ENCODE measurements at places on chromosomes 5 and 9. TPM values are rescaled to one million over a fixed set of nuclear protein-coding genes. Genes with fewer than 3 reads are reported as not detected.

LEAP2 gene
- 3.3 TPM for total RNA-seq

BAAT gene
- total RNA-seq: not detected

CDKN2B-AS1 gene
- 1.4 TPM for total RNA-seq

TMEM215 gene
- not detected for total RNA-seq

IFNA21 gene
- total RNA-seq: not detected

LRRC14B gene
- not detected for total RNA-seq

SVEP1 gene
- total RNA-seq: not detected

ACTBL2 gene
- total RNA-seq: not detected

PGM5 gene
- not detected for total RNA-seq

DNAI1 gene
- not detected for total RNA-seq

RNF14 gene
- total RNA-seq: 30.4 TPM

GGTA1 gene
- not detected for total RNA-seq

ENTPD2 gene
- total RNA-seq: not detected

DNA sequence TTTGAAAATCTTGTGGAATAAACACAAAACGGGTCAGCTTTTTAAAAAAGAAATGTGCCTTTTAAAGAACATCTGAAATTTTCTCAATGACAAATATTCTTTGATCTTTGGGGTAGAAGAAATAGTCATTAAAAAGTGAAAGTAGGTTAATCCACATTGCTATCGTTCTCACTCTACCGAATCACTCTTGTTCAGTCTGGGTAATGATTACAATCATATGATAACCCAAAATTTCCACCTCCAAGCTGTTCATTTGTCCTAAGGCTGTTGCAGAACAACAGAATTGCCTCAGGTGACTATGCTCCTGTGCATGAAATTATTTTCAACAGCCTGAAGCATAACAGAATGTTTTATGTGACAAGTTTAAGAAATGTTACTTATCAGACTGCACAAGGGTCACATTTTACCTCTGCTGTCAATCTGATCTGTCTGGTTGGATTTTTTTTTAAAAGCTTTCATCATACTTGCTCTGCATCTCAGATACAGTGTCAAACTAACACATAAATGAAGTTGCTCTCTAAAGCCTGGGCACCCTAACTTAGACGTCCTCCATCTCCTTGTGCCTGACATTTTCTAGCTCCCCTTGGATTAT, 227.3 kb downstream of the LURAP1L start:
- no peak for DNase-seq

DNA sequence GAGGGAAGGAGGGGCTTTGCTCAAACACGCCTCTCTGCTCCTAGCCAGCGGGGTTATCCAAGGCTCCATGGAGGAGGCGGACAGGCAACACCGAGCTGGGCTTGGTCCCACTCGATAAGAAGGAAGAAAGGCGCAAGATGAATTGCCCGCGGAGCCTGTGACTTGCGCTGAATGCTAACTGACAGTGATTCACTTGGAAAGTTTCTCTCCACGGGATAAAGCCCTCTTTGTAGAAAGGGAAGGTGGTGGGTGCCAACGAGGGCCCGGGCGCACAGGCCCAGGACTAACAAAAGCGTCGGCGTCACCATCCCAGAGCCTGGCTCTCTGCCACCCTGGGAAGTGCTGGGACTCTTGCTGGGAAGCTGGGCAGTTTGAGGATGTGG, 76.0 kb downstream of the VAV2 start:
- DNase-seq: no peak

DNA sequence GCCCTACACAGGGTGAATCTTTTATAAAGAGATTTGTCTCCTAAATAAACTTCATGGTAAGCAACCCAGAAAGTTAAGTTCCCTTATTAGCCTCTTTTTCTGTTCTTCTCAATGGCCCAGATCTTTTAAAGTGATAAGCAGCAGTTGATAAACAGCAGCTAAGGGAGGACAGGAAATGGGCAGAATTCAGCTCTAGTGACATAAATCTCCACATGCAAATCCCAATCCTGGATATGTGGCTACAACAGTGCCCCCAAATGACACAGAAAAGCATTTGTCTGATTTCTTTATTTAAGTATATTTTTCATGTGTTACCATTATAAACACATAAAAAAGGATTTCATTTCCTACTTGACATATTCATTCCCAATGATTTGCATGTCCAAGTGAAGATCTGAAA, 199.0 kb downstream of the DTWD2 start:
- DNase-seq: no peak

GRCh38 chr9:8287501-8287900, 487.9 kb upstream of the DMAC1 start:
- DNase-seq: no peak

DNA sequence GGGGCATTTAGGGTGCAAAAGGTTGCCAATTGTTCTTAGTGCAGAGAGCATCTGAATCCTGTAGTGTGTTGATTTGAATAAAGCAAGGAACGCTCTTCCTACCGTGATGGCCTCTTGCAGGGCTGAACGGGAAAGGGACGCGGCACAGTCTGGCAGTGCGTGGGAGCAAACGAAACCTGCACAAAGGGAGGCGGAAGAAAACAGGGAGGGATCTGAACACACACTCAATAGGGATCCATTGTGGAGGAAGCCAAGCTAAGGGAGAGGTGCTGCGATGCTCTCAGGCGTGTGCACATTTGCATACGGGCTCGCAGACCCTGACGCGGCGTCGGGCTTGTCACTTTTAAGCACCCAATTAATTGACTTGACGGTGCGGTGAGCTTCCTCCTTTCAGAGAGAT, 414.0 kb upstream of the IRX1 start:
- no peak for DNase-seq

DNA sequence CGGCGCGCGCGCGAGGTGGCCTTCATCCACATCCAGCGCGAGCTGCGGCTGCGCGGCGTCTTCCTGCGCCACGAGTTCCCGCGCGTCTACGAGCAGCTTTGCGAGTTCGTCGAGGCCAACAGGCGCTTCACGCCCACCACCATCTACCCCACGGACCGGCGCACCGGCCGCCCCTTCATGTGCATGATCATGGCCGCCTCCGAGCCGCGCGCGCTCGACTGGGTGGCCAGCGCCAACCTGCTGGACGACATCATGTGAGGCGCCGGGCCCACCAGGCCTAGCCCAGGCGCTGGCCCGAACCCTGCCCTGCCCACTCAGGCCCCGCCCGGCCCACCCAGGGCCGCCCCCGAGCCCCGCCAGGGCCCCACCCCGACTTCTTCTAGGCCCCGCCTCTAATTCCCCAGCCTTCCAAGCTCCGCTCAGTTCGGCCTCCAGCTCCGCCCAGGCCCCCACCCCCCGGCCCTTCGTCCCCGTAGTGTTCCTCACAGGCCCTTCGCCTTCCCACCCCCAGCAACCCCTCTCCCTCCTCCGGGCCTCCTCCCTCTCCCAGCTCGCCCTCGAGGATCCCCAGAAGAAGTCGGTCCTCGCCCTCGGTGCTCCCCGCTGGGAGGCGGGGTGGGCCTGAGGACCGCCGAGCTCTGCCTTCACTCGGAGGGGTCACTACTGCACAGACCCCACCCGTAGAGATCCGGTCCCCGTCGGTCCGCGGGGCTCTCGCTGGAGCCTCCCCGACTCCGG, 2.0 kb upstream of the PHPT1 start:
- no peak for DNase-seq

DNA sequence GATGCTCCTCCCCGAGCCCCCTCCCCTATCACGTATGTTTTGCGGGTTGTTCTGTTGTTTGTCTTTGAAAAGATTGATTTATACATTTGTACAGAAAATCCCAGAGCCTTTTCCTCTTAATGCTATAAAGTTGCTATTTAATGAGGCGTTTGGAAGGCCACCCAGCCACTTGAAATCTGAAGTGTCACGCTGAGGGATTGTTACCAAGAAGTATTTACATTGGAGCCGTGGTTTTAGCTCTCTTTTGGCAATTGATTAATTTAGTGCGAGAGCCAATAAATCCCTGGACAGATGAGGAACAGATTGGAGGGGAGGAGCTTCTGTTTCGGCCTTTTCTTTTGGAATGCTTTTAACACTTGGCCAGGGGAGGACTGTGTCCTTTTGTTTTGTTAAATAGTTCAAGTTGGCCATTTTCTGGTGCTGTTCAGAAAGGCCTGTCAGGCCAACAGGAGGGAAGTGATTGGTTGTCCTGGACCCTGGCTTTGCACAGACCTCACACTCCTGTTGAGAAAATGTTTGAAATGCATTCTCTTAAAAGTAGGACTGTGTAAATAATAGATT, 250.2 kb downstream of the PDZD2 start:
- no peak for DNase-seq

- no peak for DNase-seq
These were observed 143.9 kb upstream of the DAP start for GRCh38 chr5:10904862-10905432.

DNA sequence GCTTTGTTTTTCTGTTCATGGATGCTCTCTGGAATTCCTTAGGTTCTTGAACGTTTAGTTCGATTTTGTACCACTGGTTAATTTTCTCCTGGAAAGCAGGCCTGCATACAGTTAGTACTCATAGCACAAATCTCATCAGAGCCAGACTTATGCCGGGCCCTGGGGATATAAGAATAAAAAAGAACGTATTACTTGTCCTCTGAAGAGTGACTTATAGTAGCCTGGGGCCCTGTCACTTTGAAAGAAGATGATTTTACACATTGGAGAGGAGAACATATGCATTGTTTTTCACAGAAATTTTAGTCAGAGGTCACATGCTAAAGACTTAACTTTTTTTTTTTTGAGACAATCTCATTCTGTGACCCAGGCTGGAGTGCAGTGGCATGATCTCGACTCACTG, 50.3 kb downstream of the ZNF462 start:
- no peak for DNase-seq

- DNase-seq: no peak
These were observed 36.9 kb downstream of the G3BP1 start for GRCh38 chr5:151808451-151809169.

- no peak for DNase-seq
These were observed 991 bp downstream of the IARS1 start for GRCh38 chr9:92292338-92293074.

DNA sequence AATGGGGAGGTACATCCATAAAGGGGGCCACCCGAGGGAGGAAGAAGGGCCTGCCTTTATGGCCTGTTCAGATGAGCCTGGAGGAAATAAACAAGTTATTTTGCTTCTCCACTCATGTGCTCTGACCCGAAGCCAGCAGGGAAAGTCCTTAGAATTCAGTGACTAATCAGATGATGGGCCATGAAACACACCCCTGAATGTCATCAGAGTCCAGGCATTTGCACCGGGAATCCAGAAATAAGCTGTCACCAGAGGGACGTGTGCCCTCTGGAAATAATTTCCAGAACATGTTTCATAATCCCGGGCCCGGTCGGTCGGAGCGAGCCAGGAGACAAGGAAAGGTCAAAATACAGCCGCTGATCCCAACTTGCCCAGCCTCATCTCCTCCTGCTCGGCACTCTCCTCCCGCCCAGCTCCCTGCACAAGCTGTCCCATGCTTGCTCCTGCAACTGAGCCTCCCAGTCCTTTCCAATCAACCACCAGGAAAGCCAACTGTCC, 73.6 kb upstream of the ZNF622 start:
- DNase-seq: no peak

DNA sequence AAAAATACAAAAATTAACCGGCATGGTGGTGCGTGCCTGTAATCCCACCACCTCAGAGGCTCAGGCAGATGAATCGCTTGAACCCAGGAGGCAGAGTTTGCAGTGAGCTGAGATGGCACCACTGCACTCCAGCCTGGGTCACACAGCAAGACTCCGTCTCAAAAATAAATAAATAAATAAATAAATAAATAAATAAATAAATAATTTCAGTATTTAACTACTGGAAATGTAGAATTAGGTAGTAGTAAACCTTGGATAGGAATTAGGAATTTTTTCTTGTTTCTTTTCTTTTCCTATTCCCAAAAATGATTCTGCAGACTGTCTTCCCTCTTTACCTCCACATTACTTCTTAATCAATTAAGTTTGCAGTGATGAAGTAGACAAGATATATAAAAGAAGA, 103.2 kb downstream of the PLK2 start:
- no peak for DNase-seq

DNA sequence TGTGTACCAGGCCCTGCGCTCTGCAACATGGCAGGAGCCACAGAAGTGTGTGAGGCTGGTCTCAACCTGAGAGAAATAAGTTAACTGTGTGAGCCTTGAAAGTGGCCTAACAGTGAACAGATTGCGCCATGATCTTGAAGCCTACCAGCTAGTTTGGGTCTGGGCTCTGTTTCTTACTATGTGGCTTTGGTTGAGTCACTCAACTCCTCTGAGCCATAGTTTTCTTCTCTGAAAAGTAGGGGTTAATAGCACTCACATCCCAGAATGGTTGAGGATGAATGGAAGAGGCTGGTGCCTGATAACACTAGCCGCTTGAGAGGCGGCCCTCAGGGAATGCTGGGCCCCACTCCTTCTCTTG, 121.5 kb downstream of the RGS3 start:
- no peak for DNase-seq

DNA sequence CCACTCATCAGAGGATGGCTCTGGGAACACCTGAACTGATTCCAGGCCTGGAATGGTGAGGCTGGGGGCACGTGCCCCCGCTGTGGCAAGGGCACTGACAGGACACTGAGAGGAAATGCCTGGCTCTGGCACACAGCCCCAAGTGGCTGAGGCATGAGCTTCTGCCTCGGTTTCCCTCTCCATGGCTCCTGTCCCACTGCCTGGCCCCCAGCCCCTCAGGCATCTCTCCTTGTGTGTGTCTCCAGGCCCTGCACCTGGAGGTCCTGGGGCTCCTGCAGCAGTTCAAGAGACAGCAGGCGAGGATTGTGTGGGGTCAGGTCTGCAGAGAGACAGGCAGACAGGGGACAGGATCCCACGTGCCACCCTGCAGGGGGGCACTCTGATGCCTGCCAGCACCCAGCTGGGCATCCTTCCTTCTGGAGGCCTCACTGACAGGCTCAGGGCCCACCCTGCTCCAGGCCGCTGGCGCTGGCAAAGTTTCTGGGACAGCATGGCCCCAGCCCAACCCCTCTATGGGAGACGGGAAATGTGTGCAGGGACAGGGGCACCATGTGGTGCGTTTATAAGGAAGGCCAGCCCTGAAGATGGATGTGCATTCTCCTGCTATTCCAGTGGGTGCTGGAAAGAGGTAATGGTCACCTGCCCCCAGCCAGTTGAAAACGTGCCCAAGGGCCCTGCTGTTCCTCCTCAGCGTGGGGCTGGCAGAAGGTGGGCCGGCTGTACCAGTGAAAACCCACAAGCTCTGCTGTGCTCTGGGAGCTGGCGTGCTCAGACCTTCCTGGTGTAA, 66.0 kb downstream of the RASGEF1C start:
- DNase-seq: no peak

GRCh38 chr9:76996700-76997099, 22.8 kb upstream of the FOXB2 start:
- no peak for DNase-seq

DNA sequence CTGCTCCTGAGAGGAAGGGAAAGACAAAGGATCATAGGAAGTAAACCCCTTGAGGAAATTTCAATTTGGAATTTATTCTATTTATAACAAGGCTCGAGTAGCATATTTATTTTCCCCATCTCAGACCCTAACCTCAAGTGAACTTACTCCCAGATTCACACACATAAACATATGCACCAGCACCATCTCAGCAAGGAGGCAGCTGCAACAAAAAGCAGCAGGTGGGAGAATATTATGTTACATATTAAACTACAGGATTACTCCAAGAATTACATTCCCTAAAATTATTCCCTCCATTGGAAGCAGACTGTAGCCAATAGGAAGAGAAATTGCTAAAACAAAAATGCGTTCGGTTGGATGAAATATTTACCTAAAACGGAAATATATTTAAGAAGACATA, 108.4 kb upstream of the PRSS3 start:
- no peak for DNase-seq
